ENCODE measurements at places on chromosomes 11 and 22.

DNA sequence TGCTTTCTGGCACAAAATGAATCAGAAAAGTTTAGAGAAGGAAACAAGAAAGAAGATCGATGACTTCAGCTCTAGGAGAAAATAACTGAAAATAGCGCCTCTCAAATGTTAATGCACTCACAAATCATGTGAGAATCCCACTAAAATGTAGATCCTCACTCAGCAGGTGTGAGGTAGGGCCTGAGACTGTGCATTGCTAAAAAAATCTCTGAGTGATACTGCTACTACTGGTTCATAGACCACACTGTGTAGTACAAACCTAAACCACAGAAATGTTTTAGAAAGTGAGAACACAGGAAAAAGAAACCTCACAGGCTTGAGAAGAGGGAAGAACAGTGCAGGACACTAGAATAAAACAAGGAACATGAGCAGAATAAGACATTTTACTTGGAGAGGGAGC lies 2.0 kb downstream of the OR8D4 start:
- no peak for DNase-seq

GRCh38 chr11:74670171-74670570 lies 61.1 kb downstream of the CHRDL2 start:
- no peak for DNase-seq

DNA sequence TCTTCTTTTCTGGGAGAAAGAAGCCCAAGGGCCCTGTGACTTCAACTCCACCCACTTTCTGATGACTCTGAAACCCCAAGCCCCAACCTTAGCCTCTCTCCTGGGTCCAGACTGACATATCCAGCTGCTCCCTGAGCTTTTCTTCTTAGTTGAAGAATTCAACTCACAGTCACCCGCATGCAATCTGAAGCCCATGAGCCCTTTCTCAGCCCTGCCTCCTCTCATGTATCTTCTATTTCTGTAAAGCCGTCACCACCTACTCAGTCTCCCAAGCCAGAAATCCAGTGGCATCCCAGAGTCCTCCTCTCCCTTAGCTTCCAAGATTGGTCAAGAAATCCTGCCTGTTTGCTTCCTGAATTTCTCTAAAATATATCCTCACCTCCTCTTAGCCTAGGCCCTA lies 7.1 kb upstream of the TMA7B start:
- DNase-seq, result no peak

- no peak for DNase-seq
These were observed 82.3 kb upstream of the EED start for GRCh38 chr11:86162239-86162638.

- no peak for DNase-seq
These were observed 987.3 kb downstream of the BRD1 start for GRCh38 chr22:48840112-48840949.

- DNase-seq, result no peak
These were observed 4.4 kb upstream of the DENND5A start for GRCh38 chr11:9269492-9270013.

DNA sequence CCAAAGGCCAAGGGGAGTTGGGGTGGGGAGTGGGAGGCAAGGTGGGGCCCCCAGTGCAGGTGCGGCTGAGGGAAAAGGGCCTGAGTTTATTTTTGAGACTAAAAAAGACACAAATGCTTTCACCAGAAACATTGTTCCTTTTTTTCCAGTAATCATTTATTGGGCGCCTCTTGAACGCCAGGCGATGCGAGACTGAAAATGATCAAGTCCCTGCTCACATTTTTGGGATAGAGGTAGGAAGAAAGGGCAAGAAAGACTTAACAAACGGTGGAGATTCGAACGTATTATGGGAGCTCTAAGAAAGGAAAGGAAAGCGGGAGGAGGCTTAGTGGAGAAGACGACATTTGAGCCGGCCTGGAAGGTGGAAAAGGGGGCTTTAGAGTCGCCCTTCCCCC lies 796 bp upstream of the SF3B2 start:
- no peak for DNase-seq

GRCh38 chr11:121898903-121899302 lies 217.1 kb downstream of the BLID start:
- no peak for DNase-seq

GRCh38 chr11:61719978-61720377 lies 32.5 kb upstream of the MYRF start:
- no peak for DNase-seq

DNA sequence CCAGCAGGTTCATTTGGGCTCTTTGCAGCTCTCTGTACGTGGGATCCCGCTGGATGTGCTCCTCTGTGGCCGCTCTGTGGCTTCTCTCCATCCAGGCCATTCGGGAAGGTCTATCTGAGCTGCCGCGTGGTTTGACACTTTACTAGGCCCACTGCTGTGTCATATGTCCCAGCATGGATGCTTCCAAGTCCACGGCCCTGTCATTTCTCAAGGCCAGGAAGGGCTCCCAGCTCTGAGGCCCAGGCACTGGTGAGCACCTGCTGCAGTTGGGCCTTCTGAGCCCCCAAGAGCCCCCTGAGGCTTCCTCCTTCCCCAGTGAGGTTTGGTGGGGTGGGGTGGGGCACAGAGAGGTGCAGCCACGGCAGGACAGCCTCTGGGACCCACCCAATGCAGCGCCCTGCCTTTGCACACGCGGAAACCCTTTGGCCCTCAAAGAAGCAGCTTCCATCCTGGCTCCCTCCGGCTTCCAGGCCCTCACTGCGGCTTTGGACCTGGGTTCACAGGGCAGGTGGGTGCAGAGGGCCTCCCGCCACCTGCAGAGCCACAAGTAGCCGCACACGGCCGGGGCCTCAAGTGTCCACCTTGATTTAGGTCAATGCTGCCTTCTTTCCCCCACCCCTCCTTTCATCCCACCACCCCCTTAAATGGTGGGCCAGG lies 44.5 kb upstream of the FGF3 start:
- no peak for DNase-seq

DNA sequence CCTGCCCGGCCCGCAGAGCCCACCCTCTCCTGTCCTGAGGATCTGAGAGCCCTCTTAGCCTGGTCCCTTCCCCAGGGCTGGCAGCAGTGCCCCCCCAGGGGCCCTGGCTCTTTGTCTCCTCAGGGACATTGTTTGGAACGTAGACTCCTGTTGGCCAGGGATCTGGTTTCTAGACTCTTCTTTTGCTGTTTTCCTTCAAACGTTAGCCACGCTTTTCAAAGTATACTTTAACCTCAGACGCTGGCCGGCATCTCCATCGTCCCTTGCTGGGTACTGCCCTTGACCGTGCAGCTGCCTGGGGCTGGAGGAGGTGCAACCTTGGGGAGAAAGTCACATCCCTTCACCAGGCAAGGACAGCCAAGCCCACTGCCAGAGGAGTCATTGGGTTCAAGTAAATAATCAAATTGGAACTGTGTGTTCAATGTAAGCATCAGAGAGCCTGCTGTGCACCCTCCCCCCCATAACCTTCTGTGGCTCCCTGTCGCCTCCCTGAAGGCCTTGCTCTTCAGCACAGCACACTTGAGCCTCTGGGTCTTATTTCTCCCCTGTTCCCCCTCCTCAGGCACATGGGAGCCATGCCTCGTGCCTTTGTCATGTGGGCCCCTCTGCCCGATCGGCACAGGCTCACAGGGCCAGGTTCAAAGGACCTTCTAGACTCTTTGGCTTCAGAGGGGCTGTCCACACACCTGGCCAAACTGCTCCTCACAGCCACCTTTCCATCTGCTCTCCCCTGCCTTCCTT lies 21.8 kb upstream of the WNT7B start:
- no peak for DNase-seq

GRCh38 chr11:114263513-114264170 lies 32.6 kb upstream of the NNMT start:
- DNase-seq, result no peak

- DNase-seq, result no peak
These were observed 7.2 kb downstream of the CHKA start for GRCh38 chr11:68113986-68114385.

- no peak for DNase-seq
These were observed 603 bp upstream of the ZFTA start for GRCh38 chr11:63769042-63769713.

GRCh38 chr11:88337987-88338668 lies 592 bp upstream of the CTSC start:
- DNase-seq, result no peak

- no peak for DNase-seq
These were observed 1.3 kb downstream of the EHBP1L1 start for GRCh38 chr11:65576867-65577755.

DNA sequence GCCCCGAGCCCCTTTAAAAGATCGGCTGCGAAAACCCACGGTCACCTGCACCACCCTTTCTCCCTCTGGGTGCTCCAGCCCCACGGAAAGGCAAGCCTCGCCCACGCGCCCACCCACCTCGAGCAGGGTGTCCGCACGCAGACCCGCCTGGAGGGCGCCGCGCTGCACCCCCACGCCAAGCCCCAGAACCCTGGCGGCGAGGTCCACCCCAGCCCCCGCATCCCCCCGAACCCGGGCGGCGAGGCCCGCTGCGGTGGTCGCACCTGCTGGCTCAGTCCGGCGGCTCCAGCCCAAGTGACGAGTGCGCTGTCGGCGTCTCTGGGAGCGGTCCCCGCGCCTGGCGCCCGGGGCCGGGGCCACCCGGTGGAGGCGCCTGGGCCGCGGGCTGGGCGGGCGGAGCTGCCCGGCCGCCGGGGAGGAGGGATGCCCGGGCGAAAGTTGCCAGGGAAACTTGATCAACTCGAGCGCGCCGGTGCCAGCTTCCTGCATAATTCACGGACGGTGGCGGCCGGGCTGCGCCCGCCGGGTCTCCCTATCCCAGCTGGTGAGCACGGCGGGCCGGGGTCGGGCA lies 1.1 kb downstream of the SHANK2 start:
- DNase-seq, result no peak

- DNase-seq, result no peak
These were observed 24.2 kb downstream of the OR5B17 start for GRCh38 chr11:58334708-58335107.

DNA sequence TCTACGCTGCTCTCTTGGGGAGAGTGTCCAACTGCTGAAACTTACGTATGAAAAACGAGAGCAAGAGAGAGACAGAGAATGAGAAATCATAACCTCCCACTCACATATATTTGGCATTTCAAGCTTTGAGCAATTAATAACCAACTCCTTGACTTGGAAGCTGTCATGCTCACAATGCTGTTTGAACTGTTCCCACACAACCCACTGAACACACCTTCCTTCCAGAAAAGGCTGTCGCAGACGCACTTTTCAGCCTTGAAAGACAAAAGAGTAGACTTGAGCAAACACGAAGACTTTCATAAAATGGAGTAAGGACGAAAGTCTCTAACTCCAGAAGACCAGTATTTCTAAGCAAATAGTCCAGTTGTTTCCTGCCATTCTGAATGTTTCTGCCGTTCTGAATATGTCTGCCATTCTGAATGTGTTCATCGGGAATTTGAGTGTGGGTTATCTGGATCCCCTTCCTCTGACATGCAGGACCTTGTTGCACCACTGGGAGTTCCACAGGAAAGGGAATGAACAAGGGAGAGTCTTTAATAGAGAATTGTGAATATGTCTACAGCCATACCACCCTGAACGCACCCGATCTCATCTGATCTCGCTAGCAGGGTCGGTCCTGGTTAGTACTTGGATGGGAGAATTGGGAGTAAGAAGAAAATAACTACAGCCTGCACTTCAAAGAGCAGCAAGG lies 86.2 kb upstream of the BARX2 start:
- DNase-seq, result no peak

- DNase-seq, result no peak
These were observed 128.5 kb downstream of the CEP164 start for GRCh38 chr11:117456027-117456720.

DNA sequence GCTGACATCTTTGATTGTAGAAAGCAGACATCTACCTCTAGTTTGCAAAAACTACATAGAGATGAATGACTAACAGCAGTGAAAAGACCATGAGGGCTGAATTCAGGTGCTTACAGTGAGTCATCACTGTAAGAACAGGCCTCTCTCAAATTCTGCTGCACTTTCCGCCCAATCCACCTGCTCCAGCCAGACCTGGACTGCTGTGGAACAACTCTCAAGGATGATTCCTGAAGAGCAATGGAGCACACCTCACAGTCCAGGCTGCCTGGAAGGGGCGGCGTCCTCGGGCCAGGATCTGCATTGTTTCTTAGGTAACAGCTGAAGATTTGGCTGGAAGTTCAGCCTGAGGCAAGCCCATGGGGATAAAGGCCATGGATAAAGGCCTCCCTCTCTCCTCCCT lies 15.1 kb downstream of the APOL2 start:
- DNase-seq, result no peak

DNA sequence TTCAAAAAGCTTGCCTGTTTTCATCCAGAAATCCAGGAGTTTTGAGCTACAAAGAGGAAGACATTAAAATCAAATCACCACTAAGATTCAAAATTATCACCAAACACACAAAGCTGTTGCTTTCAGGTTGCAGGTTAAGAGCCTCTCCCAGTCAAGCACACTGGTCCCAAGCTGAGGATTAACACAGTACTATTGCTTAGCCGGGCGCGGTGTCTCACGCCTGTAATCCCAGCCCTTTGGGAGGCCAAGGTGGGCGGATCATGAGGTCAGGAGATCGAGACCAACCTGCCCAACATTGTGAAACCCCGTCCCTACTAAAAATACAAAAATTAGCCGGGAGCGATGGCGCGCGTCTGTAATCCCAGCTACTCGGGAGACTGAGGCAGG lies 1165.1 kb downstream of the LRRC4C start:
- no peak for DNase-seq

DNA sequence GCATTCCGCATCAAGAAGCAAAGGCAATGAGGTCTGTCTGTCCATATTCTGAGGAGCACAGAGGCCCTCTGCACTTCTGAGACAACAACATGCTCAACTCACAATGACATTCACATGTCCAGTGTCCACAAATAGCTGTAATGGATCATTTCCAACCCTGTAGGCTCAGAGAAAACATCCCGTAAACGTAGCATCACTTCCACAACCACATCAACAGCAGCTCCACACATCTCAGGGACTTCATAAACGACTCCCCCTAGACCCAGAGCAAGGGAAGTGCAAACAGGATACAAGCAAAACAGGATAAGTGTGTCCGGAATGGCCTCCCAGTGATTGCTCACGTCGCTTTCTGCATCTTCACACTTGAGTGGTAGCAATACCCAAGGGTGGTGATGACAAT lies 100.2 kb downstream of the SYN3 start:
- no peak for DNase-seq

- DNase-seq, result peak; percentile 23
These were observed 114.7 kb downstream of the CRYBB2 start for GRCh38 chr22:25334162-25334490.

DNA sequence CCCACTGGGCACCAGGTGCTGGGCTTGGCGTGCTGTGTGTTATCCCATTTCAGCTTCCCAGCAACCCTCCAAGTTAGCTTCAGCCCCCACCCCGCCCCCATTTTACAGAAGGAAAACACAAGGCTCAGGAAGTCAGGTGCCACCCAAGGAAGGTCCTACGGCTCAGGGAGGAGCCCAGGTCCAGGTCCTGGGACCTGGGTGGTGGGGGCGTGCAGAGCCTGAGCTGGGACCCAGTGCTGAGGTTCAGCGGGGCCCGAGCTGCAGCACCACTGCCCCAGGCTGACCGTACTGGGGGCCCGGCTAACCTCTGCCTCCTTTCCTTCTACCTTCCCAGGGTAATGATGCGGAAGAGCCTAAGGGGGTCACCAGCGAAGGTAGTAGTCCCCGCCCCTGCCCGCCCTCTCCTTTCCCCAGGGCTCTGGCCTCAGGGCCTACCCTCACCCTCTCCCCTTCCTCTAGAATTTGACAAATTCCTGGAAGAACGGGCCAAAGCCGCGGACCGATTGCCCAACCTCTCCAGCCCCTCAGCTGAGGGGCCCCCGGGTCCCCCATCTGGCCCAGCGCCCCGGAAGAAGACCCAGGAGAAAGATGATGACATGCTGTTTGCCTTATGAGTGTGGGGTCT lies 34.2 kb upstream of the HMOX1 start:
- no peak for DNase-seq

All from NCI-H1436 treated with DMSO at 0.1 percent for 48 hours (cell line).